OCI-LY7 (cell line): ENCODE measurements at places on chromosomes 5 and 9. TPM values are rescaled to one million over a fixed set of nuclear protein-coding genes. Genes with fewer than 3 reads are reported as not detected.

Gene OCLN
- 1.1 and 1.4 TPM in 2 replicates for total RNA-seq

Gene GRIA1
- total RNA-seq, result not detected in 2 replicates

Gene SMAD5
- 90.6 and 94.5 TPM in 2 replicates for total RNA-seq

Gene SIL1
- 22.8 and 25.8 TPM in 2 replicates for total RNA-seq

Gene ADAMTS19
- not detected in 2 replicates for total RNA-seq

Gene TMEM38B
- total RNA-seq, result 22.5 and 23.1 TPM in 2 replicates

Gene TNFSF15
- 0.09 and 0.23 TPM in 2 replicates for total RNA-seq

Gene HAND1
- not detected in 2 replicates for total RNA-seq

Gene TAF1L
- total RNA-seq, result 0.06 TPM in 1 of 2 replicates, not detected in the other

Gene PCDHGA2
- 0.74 and 1.1 TPM in 2 replicates for total RNA-seq

Gene CEL
- 1.4 and 1.8 TPM in 2 replicates for total RNA-seq

Gene CCDC180
- 1.2 and 1.8 TPM in 2 replicates for total RNA-seq

DNA sequence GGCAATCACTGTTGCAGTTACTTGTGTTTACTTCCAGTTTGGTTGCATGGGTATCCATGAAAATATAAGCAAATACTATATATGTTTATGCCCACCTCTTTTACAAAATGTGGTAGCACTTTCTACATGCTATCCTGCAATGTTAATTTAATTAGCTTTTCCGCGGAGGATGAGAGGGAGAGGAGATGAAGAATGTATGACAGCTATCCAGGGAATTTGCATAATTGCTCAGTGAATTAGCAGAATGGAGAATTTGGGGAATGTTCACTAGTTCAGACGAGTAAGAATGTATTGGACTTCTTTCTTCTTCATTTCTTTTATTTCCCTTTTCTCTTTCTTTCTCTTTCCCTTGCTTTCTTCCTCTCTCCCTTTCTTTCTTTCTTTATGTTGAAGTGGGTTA, 140.7 kb upstream of the SLC28A3 start:
- DNase-seq, result no peak

DNA sequence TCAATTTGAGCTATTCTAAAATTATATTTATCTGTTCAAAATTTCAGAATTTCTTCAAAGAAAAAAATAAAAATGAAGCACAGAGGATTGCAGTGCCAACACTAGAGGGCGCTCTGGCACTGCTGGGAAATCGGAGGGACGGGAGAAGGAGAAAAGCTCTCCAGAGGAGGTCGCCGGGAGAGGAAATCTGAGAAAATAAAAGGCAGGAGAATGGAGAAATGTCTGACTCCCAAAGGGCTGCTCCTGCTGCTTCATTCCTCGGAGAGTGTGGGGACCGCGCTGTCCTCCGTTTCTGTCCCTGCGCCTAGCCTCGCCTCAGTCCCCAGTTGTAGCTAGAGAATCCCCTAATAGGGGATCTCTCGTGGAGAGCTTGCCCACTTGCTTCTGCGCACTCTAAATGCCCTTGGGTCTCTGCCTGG, 40.0 kb upstream of the ARSB start:
- DNase-seq, result peak; percentile 59

DNA sequence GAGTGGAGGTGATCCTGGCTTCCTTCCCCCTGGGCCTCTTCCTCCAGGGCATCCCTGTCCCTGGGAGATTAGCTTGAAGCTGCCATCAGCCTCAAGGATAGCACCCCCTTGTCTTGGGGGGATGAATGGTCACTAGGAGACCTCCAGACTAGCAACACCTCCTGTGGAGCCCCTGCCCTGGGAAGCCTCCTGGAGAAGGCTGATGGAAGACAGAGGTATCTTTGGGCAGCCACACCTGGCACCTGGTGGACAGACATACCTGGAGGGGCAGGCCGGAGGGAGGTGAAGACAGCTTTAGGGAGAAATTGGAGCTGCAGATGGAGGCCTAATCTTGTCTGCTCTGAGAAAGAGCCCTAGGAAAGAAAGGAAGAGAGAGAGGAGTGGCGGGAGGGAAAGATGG, 9.0 kb upstream of the TTLL11 start:
- DNase-seq, result no peak

DNA sequence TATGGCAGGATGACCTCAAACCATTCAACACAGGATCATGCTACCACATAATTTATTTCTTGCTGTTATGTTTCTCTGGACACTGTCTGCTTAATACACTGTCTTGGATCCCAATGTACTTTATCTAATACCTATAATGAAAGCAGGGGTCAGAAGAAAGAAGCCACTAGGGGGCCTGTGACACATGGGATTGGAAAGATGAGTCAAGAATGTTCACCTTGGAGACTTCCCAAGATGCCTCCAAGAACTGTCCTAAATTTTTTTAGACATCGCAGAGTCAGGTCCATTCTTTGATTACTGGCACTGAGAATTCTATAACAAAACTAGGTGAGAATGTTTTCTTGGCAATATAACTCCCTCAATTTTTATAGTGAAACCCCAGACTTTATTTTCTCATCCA, 305.8 kb upstream of the SMARCA2 start:
- peak; percentile 11 for DNase-seq

DNA sequence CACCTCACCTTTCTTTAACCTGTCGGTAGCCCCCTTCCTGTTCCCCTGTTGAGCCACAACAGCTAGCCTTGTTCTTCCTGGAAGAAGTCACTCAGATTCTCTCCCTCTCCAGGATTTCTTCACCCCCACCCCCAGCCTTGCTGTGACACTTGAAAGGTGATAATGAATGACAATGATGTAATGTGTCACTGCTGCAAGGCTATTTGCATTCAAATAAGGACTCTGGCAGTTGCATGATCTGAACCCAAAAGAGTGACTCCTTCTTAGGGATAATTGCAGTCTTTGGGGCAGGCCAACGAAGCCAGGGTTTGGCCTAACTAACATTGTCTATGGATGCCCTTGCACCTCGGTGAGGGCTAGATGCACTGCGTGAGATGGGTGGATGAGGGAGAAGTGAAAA, 154.4 kb upstream of the CLINT1 start:
- no peak for DNase-seq

DNA sequence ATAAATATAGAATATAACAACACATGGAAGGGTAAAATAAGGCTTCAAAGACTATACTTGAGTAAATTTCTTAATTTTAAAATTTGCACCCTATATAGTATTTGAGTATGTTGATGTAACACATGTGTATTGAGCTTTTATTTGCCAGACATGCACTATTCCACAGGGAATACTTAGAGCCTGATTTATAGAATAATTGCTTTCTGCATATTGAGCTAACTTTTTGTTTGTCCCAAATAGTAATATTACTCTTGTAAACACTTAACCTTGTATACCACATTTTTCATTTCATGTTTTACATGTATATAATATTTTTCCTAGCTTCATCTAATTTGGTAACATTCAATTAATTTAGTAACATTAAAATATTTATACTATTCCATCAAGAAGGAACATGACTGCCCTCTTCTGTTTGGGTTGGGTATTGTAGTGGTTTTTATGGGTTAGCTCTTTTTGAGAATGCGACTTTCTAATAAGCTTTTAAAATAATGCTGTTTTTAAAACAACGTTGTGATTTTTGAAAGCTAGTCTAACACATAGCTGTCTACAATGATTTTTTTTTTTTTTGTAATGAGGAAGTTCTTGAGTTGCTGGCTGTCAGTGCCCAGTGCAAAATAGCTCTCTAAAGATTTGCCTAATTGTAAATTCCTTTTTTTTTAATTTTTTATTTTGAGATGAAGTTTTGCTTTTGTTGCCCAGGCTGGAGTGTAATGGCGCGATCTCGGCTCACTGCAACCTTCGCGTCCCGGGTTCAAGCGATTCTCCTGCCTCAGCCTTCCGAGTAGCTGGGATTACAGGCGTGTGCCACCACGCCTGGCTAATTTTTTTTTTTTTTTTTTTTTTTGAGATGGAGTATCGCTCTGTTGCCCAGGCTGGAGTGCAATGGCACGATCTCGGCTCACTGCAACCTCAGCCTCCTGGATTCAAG, 4.8 kb downstream of the SUB1 start:
- DNase-seq, result peak; percentile 66

GRCh38 chr5:105840800-105841199, 1829.9 kb downstream of the EFNA5 start:
- DNase-seq, result no peak

- DNase-seq, result no peak
Measured at GRCh38 chr9:14031810-14032209, 282.1 kb downstream of the NFIB start.

GRCh38 chr5:172786736-172787462, 15.9 kb upstream of the DUSP1 start:
- no peak for DNase-seq

DNA sequence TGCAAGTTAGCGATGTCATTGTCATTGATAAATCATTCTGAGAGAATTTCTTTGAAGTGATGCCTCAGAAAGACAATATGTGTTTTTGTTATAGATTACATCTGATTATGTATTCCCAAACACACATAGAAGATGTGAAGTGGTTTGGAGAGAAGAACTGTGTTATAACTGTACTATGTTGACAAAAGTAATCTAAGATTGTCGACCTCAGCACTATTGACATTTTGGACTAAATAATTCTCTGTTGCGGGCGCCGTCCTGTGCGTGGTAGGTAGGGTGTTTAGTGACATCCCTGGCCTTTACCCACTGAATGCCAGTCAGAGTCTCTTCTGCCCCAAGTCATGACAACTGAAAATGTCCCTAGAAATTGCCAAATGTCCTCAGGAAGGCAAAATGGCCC, 77.8 kb downstream of the CFAP90 start:
- DNase-seq, result no peak

DNA sequence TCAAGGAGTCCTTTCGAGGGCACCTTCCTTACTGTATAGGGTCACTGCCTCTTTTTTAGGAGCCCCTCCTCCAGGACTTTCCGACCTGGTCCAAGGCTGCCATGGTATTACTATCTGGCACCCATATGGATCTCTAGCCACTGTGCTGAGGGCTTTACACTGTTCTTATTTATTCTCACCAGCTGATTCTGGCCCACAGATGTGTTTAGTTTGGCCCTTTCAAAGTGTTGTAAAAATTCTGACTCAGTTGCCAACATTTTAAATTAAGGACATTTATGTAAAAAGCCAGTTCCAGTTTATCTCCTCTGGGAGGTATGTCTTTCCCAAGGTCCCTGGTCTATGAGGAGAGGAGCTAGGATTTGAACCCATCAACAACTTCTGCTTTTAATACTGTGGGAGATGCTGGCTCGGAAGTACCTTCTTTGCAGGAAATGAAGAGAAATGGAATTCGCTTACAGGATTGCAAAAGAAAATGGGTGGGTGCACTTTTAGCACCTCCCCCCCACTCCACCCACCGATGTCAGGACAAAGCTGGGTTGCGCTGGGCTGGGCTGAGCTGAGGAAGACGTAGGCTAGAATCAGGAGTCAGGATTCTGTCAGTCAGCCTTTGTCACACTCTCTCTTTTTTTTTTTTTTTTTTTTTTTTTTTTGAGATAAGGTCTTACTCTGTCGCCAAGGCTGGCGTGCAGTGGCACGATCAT, 7.8 kb downstream of the JADE2 start:
- DNase-seq, result no peak

- DNase-seq, result peak; percentile 88
Measured at GRCh38 chr9:110048403-110048975, 159.5 kb downstream of the C9orf152 start.

DNA sequence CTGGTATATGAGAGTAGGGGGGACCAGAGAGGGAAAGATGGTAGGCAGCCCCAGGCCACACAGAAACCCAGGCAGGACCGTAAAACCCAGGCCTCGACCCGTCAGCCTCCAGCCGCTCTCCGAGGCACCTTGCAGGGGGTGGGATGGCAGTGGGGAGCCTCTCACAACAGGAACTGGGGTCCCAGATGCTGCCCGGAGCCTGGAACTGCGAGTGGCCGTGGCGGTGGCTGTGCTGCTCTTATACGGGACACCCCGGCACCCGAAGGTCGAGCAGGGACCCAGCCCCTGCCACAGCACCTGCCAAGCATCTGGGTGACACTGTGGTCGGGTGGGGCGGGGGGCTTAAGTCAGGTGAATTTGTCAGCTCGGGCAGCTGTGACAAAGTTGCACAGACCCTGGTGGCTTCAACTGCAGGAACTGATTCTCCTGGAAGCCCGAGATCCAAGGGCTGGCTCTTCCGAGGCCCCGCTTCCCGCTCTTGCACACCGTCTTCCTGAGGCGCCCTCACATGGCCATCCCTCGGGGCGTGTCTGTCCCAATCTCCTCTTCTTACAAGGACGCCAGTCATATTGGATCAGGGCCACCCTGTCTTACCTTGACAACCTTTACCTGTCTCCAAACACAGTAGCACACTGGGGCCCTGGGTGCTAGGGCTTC, 47.6 kb upstream of the EGFL7 start:
- no peak for DNase-seq

GRCh38 chr5:81519217-81519905, 125.4 kb upstream of the ACOT12 start:
- peak; percentile 72 for DNase-seq

- no peak for DNase-seq
Measured at GRCh38 chr9:134619983-134620661, 21.5 kb upstream of the COL5A1 start.

- DNase-seq, result no peak
Measured at GRCh38 chr9:24293386-24293785, 252.3 kb downstream of the IZUMO3 start.

GRCh38 chr9:89988458-89988857, 383.6 kb downstream of the GADD45G start:
- DNase-seq, result no peak

DNA sequence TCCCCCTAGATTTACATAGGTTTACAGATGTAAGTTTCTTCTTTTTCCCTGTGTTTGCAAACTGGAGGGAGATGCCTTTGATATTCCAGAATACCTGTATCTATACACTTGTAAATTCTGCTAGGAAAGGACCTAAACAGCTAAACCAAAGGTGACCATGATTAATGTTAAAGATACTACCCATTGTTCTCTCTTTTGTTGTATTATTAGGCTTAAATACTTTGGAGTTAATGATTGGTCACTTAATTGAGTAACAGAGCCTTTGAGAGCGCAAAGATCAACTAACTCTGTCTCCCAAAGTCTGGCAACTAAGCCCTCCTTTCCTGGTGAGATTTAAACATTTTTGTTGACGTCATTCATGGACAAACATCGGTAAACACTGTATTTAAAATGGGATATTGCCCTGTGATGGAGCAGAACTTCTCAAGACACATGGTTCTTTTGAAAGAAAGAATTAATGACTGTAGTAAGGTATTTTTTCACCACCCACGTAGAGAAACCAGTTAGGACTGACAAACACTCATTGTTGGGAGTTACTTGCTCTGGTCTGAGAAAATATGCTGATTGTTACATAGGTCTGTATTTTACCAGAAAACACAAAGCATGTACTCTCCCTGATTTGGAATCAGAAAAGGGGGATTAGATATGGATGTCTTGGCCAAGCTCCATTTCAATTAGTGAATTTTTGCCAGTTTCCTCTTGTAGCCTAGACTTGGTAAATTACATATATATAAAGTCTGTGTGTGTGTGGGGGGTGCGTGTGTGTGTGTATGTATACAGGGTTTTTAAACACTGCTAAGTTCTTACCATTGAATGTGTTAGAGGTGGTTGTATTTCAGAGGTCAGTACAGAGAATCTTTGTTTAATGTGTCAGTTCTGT, 4.6 kb downstream of the VCAN start:
- DNase-seq, result no peak

- no peak for DNase-seq
Measured at GRCh38 chr5:133687212-133688061, 75.1 kb upstream of the FSTL4 start.

DNA sequence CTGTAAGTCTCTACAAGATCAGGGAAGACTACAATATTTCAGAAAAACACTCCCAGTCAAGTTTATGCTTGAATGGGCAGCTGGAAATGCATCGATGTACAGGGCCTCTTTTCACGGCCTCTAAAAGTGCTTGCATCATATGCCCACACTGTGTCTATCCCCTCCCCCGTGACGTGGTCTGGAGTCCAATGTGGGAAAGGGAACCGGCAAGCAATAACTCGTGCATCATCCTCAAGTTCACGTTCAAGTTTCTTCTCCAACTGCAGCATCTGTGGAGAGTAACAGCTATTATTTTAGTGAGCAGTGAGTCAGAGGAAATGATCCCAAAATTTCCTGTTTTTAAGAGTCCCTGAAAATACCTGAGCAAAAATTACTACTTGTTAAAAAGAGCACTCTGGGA, 22.3 kb downstream of the ATPSCKMT start:
- no peak for DNase-seq
